CD4-positive, alpha-beta T cell treated with Interleukin-10 for 1 hour (primary cell): ENCODE measurements at places on chromosomes 4 and X.

GRCh38 chrX:110286106-110286505 is 31.8 kb downstream of the AMMECR1 start:
- DNase-seq, result no peak

- no peak for DNase-seq
Measured at GRCh38 chrX:66756717-66757116, 117.8 kb upstream of the EDA2R start.

DNA sequence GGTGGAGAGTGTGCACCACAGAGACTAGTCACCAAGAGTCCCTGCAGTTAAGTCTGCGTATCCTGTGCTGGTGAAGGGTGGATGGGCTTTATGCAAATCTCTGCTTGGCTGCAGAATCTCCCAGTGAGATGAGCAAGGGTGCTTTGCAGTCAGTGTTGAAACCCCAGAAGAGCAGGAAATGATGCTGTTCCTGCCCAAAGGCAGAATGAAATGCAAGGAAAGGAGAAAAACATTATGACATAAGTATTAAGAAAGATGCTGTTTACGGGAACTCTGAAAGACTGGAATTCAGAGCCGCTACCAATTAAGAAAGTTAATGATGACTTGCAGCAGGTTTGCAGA is 25.4 kb upstream of the ACSL1 start:
- DNase-seq, result peak; percentile 26

DNA sequence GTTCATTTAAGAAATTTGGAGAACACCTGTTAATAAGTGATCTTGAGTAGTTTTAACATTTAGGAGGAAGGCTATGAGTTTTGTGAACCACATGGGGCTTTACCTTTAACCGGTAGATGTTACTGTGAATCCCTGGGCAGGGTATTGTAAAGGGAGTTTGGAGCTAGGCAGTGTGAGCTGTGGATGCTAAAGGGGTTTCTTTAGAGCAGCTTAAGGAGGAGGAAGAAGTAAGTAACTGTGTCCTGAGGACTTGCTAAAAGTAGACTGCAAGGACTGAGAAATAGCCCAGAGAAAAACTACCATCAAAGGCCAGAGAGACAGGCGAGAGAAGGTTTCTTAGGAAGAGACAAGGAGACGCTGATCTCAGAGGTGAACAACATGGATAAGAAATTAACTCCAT is 5.6 kb downstream of the RHOH start:
- DNase-seq, result no peak

- DNase-seq, result no peak
Measured at GRCh38 chrX:115939070-115939469, 231.5 kb upstream of the AGTR2 start.
